A172 (cell line): ENCODE measurements at places on chromosomes 12 and 14. TPM values are rescaled to one million over a fixed set of nuclear protein-coding genes. Genes with fewer than 3 reads are reported as not detected.

- no peak for DNase-seq
Measured at GRCh38 chr14:74551001-74551400, 57.4 kb downstream of the ISCA2 start.

DNA sequence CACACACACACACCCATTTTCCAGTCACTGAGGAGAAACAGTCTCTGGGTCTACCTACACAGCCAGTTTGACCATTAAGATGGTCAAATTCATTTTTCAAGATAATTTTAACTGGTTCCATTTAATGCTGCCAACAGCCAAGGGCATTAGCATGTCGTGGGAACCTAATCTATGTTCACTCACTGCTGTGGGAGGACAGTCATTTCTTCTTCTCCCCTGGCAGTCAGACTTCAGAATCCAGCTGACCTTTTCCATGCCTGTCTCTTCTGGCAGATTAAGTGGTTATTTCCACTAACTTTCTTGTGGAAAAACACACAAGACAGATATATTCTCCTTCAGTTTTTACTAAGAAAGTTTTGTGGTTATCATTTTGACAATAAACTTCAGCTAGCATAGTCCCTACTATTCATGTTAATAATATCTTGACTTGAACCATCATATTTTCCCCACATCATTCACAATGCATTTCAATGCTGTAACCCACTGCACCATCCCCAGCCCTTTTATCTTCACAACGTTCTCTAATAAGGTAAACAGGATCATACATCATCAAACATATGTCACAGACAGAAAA is 82.2 kb downstream of the DAD1 start:
- DNase-seq: no peak

- peak; percentile 57 for DNase-seq
Measured at GRCh38 chr14:83463500-83464098, 1929.9 kb upstream of the SEL1L start.

- DNase-seq: no peak
Measured at GRCh38 chr14:56524971-56525677, 54.5 kb upstream of the TMEM260 start.

- DNase-seq: peak; percentile 76
Measured at GRCh38 chr14:79278798-79279644, 932.3 kb downstream of the DIO2 start.

The ITFG2 gene
- total RNA-seq: 7.2 and 23.4 TPM in 2 replicates

The OAS2 gene
- 1.7 and 6.5 TPM in 2 replicates for total RNA-seq

GRCh38 chr12:124398578-124399227 is 103.8 kb downstream of the RFLNA start:
- no peak for DNase-seq

- no peak for DNase-seq
Measured at GRCh38 chr14:66000766-66001165, 485.4 kb upstream of the CCDC196 start.

DNA sequence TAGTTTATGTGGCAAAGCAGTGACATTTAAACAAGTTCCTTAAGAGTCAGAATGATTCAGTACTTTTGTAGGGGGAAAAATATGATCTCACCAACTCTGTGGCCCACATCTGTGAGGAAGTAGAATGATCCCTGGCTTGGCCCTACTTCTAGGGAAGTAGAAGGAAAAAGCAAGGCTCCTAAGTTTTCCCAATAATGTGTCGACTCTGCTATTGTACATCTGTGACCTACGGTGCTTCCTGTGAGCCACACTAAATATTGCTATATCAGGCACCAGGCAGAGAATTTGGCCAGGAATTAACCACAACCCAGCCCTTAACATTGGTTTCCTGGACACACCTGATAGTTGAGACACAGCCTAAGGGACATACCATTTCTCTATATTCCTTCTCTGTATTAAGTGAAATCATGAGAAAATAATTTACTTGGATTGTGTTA is 9.3 kb upstream of the NID2 start:
- no peak for DNase-seq

- DNase-seq: no peak
Measured at GRCh38 chr14:25259470-25259869, 209.5 kb upstream of the STXBP6 start.

DNA sequence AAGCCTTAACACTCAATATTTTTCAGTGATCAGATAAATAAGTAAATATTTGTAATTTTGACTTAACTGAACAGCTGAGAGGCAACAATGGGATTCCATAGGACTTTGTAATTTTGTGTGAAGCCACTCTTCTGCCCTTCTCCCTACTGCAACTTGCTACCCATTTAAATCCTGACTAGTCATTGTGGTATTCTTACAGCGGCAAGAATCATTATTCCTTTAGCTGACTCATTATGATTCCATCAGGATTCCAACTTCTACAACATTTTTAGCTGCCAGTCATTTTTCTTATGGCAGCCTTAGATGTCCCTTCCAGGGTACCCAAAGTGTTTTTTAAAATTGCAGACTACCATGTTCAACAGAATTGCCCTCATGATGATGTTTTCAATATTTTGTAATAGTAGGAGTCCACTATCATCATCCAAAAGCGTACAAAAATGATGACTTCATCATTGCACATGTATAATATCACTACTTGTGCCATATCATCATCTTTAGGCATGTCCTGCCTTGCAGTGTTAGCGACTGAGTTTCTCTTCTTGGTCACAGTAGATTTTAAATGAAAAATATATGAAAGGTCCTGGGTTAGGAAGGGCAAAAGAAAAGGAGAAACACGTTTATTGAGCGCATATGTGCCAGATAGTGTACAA is 5.1 kb upstream of the MAGOHB start:
- DNase-seq: peak; percentile 73

DNA sequence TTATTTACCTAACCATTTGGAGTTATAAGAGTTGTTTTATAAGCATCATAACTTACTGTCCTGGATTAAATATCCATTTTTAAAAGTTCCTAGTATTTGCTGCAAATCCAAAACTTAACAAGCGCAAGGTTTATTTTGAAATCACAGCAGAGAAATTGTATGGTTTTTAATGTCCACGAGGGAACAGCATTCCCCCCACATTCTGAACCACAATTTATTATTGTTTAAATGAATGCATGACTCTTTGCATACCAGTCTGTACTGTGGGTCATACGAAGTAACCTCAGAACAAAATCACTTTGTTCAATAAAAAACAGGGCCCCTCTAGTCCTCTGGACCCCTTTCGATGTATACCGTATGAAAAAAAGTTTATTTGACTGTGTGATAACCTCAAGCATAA is 75.9 kb downstream of the DACT1 start:
- no peak for DNase-seq

The SSTR1 gene
- total RNA-seq: not detected in 2 replicates

- no peak for DNase-seq
Measured at GRCh38 chr14:70873627-70874026, 33.6 kb upstream of the PCNX1 start.

The KCNC2 gene
- not detected in 2 replicates for total RNA-seq

The GLIPR1L1 gene
- total RNA-seq: not detected in 2 replicates

DNA sequence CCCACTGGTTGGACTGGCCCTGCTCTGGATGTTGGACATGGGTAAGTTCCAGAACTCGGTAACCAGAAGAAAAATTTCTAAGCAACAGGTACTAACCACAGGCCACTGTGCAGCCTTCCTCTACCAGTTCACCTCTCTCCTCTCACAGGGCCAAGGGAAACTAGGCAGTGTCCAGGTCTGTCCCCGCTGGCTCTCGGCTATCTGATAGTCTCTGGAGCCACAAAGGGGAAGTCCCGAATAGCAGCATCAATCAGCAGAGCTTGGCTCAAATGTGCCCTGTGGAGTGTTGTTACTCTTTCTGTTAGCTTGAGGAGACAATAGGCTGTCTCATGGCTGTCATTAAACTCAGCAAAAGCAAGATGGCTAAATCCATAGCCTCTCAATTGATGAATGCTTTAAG is 73.2 kb downstream of the TSPAN11 start:
- no peak for DNase-seq

DNA sequence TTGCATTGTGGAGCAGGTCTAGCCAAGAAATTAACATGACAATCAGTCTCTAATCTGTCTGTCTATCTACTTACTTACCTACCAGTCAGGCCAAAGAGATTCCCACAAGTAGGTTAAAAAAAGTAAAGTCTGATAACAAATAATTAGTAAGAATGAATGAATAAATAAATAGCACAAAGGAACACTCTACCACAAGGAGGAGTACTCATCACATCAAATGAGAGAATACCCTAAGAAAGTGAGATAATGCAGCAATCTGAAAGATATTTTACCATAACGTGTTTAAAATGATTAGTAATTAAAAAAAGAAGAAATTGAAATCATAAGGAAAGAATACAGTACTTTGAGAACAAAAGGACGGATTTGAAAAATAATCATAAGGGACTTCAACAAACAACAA is 187.2 kb downstream of the SYNE2 start:
- DNase-seq: no peak

DNA sequence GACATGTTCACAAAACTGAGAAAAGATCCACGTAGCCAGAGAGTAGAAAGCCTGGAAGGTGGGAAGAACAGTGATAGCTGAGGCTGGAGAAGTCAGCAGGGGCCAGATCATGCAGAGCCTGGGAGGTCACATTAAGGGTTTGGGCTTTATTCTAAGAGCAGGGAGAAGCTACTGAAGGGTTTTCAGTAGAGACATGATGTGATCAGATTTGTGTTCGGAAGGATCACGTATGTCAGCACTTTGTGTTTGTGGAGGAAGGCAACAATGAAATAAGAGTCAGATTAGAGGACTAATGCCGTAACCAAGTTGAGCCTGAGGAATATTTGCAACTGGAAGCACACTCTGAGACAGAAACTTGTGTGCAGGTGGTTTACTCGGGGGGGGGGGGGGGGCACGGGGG is 4.2 kb upstream of the PCK2 start:
- DNase-seq: no peak

The GLT8D2 gene
- total RNA-seq: 2.7 and 3.3 TPM in 2 replicates

- no peak for DNase-seq
Measured at GRCh38 chr14:101735453-101735852, 26.1 kb upstream of the PPP2R5C start.

DNA sequence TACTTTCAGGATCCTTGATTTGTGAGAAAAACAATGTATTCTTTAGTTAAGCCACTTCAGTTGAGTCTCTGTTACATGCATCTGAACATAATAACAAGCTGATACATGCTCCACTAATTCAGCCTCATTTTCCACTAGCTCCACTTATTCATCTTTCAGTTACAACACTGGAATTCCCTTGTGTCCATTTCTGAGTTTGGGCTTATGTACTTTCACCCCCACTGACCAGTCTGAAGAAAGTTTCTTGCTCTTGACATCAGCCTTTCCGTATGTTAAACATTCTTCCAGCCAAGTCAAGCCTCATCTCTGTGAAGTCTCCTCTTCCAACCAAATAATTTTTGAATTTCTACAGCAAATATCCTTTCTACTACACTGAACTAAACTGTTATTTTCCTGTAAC is 592.5 kb upstream of the NOVA1 start:
- DNase-seq: no peak

- peak; percentile 13 for DNase-seq
Measured at GRCh38 chr12:103495469-103496456, at the start of gene C12orf42. C12orf42 (minus strand) TSS chr12:103495968; CDS start chr12:103478426, 17,542 bp downstream.

The C14orf119 gene
- total RNA-seq: 23.0 and 34.5 TPM in 2 replicates

GRCh38 chr14:103735439-103735814 is 19.8 kb downstream of the ZFYVE21 start:
- DNase-seq: no peak

The KRT3 gene
- total RNA-seq: not detected in 2 replicates

DNA sequence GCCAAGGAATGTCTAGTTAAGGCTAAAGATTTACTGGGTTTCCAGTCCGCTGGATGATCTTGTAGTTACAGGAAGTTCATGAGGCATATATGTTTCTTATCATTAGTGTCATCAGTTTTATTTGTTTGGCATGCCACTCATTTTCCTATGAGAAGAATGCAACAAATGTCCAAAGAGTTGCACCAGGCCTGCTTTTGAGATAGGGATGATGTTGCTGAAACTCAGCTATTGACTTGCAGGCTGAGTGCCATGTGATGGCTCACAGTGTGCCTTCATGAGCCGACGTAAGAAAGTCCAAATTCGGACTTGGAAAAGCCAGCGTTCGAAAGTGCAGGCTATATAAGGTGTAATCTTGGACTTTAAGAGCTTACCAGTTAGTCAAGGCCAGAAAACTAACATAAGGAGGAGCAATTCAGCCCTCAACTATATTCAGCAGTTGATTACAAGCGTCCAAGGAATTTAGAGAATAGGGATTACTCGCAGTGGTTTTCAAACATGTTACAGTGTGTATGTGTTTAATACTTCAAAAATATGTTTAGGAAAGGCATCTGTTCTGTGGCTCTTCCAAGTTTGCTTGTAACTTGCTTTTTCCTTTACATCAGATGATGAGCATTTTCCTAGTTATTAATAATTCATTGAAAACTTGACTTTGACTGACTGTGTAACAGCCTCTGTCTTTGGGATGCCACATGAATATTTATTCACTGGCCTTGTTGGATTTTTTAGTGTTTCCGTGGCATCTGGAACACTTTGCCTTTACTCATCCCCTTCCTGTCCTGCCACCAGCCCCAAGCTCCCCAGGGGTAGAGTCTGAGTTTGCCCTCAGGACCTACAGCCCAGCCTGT is 101.3 kb downstream of the LGMN start:
- DNase-seq: no peak

- DNase-seq: no peak
Measured at GRCh38 chr12:127822809-127823411, 444.1 kb upstream of the TMEM132C start.

DNA sequence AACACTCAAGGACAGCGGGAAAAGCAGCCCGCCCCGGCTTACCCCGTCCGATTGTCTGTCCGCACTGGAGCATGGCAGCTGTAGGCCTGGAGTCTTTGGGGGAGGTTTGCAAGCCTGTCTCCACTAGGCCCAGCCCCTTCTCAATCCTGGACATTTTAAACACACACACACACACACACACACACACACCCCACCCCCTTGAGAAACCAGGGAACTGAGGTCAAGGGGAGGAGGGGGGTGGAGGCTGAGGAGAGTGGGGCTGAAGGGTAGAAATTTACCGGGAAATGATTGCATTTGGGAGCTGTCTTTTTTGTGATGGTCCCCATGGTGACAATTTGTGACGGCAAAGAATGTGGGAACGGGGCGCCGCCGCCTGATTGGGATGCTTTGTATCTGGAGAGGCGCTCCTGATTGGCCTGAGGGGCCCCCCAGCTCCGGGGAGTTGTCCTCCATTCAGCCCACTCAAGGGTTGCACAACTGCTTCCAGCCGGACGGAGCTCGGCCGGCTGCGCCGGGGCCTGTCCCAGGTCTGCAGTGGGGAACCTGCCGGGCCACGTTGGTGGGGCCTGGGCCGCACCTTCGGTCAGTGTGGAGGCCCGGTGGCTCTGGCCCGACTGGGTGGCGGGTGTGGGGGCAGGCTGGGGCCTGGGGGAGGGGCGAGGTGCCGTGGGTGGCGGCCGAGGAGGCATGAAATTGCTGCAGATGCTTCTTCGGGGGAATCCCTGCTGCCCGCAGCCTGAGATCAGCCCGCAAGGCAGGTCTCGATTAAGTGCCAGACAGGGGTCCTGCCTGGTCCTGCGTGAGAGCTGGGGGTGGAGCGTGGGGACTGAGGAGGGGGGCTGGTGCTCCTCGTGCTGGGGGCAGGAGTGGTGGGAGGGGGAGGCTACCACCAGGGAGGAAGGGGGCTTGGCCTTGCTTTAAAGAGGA is at the start of gene FAM181A:
FAM181A (plus strand) TSS at position 472 of the 927 bp plus-strand sequence. CDS start 942 bp downstream, outside the sequence.
- no peak for DNase-seq
